ENCODE measurements at places on chromosomes 4 and X. TPM values are rescaled to one million over a fixed set of nuclear protein-coding genes. Genes with fewer than 3 reads are reported as not detected.
A peak's percentile ranks its signal among the peaks of the same experiment; 100 is the strongest.

- no peak overlapping the region for H3K27ac ChIP-seq
- peaks cover 4% of the 10 kb centered on the region for H3K4me1 ChIP-seq
- DNase-seq = no peak
Observed at GRCh38 chr4:26148927-26149326, 171.9 kb upstream of the RBPJ start.

Gene CLDN34
- total RNA-seq = 0.50 TPM

Gene ABCE1
- total RNA-seq = 35.5 TPM

GRCh38 chrX:133637765-133638164 lies 222.5 kb upstream of the GPC4 start:
- no peaks in the 10 kb centered on the region for H3K4me1 ChIP-seq
- H3K27ac ChIP-seq = no peak overlapping the region
- H3K27me3 ChIP-seq = no peaks in the 10 kb centered on the region
- H3K36me3 ChIP-seq = no peaks in the 10 kb centered on the region

- H3K36me3 ChIP-seq = no peaks in the 10 kb centered on the region
- peak; percentile 38 for DNase-seq
- no peak overlapping the region for H3K27ac ChIP-seq
Observed at GRCh38 chr4:61201961-61202637, 2.0 kb downstream of the ADGRL3 start.

Gene VEGFC
- 16.1 TPM for total RNA-seq

Gene FABP2
- not detected for total RNA-seq

GRCh38 chrX:33204889-33205288 lies 6.5 kb downstream of the DMD start:
- no peaks in the 10 kb centered on the region for H3K36me3 ChIP-seq
- peak overlapping the region; percentile 23 for H3K4me3 ChIP-seq
- no peak overlapping the region for H3K27ac ChIP-seq
- DNase-seq = no peak
- H3K4me1 ChIP-seq = no peaks in the 10 kb centered on the region

GRCh38 chr4:76626686-76627465 lies 191.8 kb downstream of the SHROOM3 start:
- H3K36me3 ChIP-seq = no peaks in the 10 kb centered on the region
- H3K4me3 ChIP-seq = no peak overlapping the region

GRCh38 chrX:136227948-136228838 lies 23.0 kb downstream of the MAP7D3 start:
- H3K27me3 ChIP-seq = no peaks in the 10 kb centered on the region
- peaks cover 43% of the 10 kb centered on the region for H3K36me3 ChIP-seq
- H3K27ac ChIP-seq = no peak overlapping the region

DNA sequence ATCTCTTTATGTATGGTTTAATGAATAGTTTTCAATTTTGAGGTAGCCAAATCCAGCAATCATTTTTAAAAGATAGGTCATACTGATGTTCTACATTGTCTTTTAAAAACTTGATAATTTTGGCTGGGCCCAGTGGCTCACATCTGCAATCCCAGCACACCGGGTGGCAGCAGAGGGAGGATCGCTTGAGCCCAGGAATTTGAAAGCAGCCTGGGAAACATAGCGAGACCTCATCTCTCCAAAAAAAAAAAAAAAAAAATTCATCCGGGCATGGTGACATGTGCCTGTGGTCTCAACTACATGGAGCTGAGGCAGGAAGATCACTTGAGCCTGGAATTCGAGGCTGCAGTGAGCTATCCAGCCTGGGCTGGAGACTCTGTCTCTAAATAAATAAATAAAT lies 419.8 kb downstream of the GALNTL6 start:
- H3K4me3 ChIP-seq = no peak overlapping the region
- H3K27me3 ChIP-seq = no peaks in the 10 kb centered on the region
- H3K4me1 ChIP-seq = no peaks in the 10 kb centered on the region

DNA sequence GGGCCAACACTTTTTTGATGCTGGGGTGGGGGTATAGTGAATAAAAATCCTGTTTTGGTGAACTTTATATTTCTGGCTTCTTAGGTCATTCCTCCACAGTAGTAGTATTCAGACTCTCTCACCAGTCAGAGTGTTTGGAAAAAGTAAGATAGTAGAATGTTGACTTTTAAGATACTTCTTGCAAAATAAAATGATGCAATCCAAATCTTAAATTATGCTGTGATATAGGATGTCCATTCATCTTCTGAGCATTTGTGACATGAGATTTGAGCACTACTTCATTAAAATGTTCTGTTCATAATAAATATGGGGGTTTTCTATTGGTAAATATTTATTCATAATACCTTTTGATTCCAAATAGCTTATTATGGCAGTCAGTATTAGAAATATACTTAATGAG lies 70.1 kb downstream of the BMP2K start:
- no peak for DNase-seq
- no peak overlapping the region for H3K27ac ChIP-seq
- peaks cover 2% of the 10 kb centered on the region for H3K36me3 ChIP-seq

Gene CT45A1
- total RNA-seq = not detected

Gene CENPVL1
- total RNA-seq = not detected

DNA sequence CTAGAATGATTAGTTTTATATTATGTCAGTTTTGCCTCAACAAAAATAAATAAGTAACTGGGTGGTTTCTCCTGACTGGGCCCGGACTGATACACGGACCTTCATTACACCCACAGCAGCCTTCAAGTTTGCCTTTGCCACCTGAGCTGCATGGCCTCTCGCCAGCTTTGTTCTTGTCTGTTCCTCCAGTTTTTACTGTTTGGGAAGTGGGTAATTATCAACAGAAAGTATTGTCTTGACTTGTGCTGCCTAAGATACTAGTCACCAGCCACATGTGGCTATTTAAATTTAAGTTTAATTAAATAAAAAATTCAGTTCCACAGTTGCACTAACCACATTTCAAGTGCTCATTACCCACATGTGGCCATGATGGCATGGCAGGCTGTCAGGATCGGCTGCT lies 74.7 kb upstream of the INTU start:
- no peak overlapping the region for H3K4me3 ChIP-seq
- no peaks in the 10 kb centered on the region for H3K4me1 ChIP-seq
- H3K27me3 ChIP-seq = no peaks in the 10 kb centered on the region

Gene TMPRSS11A
- total RNA-seq = not detected

Gene USP17L25
- not detected for total RNA-seq

GRCh38 chr4:165905405-165906027 lies 32.5 kb downstream of the TLL1 start:
- DNase-seq = no peak
- H3K4me1 ChIP-seq = no peaks in the 10 kb centered on the region
- no peaks in the 10 kb centered on the region for H3K36me3 ChIP-seq

- H3K4me1 ChIP-seq = no peaks in the 10 kb centered on the region
- no peaks in the 10 kb centered on the region for H3K27me3 ChIP-seq
- no peak overlapping the region for H3K4me3 ChIP-seq
- H3K36me3 ChIP-seq = no peaks in the 10 kb centered on the region
Observed at GRCh38 chr4:122117743-122118142, 34.4 kb upstream of the BLTP1 start.

GRCh38 chr4:158588285-158588684 lies 66.6 kb downstream of the RXFP1 start:
- H3K4me3 ChIP-seq = no peak overlapping the region
- no peak overlapping the region for H3K27ac ChIP-seq
- no peak for DNase-seq
- no peaks in the 10 kb centered on the region for H3K4me1 ChIP-seq
- no peaks in the 10 kb centered on the region for H3K36me3 ChIP-seq
- H3K27me3 ChIP-seq = no peaks in the 10 kb centered on the region

DNA sequence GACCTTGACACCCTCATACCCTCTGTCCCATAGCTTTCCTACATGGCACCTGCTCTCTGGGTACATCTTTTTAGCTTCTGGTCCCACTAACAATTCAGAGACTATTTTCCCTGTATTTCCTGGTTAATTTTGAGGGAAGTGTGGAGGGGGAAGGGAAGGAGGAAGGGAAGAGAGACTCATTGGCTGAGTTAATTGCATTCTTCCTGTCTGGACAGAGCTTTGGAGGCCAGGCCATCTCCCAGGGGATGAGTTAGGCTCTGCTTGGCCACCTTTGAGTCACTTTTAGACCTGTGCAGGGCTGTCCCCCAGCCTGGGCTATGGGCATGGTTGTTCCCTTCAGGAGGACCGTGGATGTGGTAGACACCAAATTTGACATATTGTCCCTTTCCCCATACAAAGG lies 167.9 kb upstream of the PGRMC2 start:
- H3K36me3 ChIP-seq = no peaks in the 10 kb centered on the region
- no peak overlapping the region for H3K4me3 ChIP-seq
- H3K4me1 ChIP-seq = peaks cover 24% of the 10 kb centered on the region

GRCh38 chr4:173211838-173212237 lies 43.2 kb downstream of the GALNT7 start:
- no peak overlapping the region for H3K27ac ChIP-seq
- no peak overlapping the region for H3K4me3 ChIP-seq
- no peaks in the 10 kb centered on the region for H3K4me1 ChIP-seq
- no peaks in the 10 kb centered on the region for H3K36me3 ChIP-seq

Gene SEC24B
- total RNA-seq = 35.0 TPM

GRCh38 chr4:157564771-157565170 lies 344.2 kb downstream of the GRIA2 start:
- H3K4me3 ChIP-seq = no peak overlapping the region
- no peak overlapping the region for H3K27ac ChIP-seq
- no peaks in the 10 kb centered on the region for H3K4me1 ChIP-seq

Gene SPARCL1
- total RNA-seq = 299 TPM

GRCh38 chrX:40058719-40059118 lies 39.0 kb downstream of the BCOR start:
- H3K27me3 ChIP-seq = no peaks in the 10 kb centered on the region
- H3K4me1 ChIP-seq = no peaks in the 10 kb centered on the region
- no peak overlapping the region for H3K4me3 ChIP-seq
- H3K27ac ChIP-seq = no peak overlapping the region
- DNase-seq = peak; percentile 57

DNA sequence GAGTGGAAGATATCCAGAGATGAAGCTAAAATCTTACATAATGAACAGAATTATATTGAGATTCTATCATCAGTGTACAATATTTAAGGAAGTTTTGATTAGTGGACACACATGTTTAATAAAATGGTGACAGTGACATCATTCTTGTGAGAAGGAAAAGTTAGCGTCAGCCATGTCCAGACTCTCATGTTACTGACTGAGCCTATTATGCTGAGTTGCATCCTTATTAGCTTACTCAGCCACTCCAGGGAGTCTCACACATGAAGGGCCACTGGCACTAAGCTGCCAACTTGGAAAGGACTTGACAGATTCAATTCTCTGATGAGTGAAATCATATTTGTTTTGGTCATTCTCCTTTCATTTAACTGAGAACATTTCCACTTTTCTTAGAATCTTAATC lies 170.6 kb downstream of the BANK1 start:
- H3K4me3 ChIP-seq = no peak overlapping the region
- no peak overlapping the region for H3K27ac ChIP-seq
- no peaks in the 10 kb centered on the region for H3K27me3 ChIP-seq
- DNase-seq = peak; percentile 36

GRCh38 chr4:16136827-16137226 lies 53.0 kb upstream of the PROM1 start:
- no peak for DNase-seq
- H3K4me1 ChIP-seq = no peaks in the 10 kb centered on the region
- H3K36me3 ChIP-seq = no peaks in the 10 kb centered on the region
- no peak overlapping the region for H3K27ac ChIP-seq
- no peaks in the 10 kb centered on the region for H3K27me3 ChIP-seq
- no peak overlapping the region for H3K4me3 ChIP-seq

Gene SPIN2A
- 0.74 TPM for total RNA-seq

- H3K27me3 ChIP-seq = no peaks in the 10 kb centered on the region
- no peak overlapping the region for H3K27ac ChIP-seq
- H3K36me3 ChIP-seq = no peaks in the 10 kb centered on the region
- H3K4me3 ChIP-seq = no peak overlapping the region
- DNase-seq = no peak
Observed at GRCh38 chr4:146762016-146762415, 123.3 kb downstream of the POU4F2 start.

DNA sequence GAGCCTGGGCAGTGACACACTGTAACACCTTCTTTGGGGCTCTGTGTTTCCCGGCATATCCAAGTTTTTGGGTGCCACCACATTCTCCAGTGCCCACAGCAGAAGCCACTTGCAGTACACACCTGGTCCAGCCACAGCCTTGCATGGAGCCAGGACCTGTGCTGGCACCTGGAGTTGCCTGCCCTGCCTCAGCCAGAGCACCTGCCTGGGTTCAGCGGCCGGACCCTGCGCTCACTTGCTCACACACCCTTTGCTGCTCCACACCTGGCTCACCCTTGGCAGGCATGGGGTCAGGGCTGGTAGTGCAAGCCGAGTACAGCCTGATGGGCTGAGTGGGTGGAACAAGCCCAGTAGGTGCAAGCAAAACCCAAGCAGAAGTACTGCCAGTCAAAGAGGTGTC lies 1511.1 kb downstream of the TECRL start:
- H3K36me3 ChIP-seq = no peaks in the 10 kb centered on the region
- no peak overlapping the region for H3K4me3 ChIP-seq
- no peaks in the 10 kb centered on the region for H3K4me1 ChIP-seq

DNA sequence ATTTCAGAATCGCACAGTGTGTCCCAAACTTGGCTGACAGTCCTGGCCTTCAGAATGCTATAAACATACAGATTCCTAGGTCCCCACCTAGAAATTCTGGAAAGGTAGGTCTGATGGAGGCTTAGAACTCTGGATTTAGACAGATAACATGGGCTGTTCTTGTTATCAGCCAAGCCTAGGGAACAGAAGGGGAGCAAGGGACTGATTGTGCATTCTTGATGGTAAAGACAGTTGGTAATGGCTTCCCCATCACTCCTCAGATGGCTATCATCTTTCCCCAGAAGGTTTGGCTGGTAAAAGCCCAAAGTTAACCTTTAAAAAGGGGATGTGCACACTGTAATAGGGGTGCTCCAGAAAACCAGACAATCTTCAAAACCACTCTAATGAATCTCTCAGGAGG lies 35.7 kb downstream of the DIPK2B start:
- no peak overlapping the region for H3K27ac ChIP-seq
- no peaks in the 10 kb centered on the region for H3K27me3 ChIP-seq
- no peak for DNase-seq
- no peaks in the 10 kb centered on the region for H3K4me1 ChIP-seq
- no peak overlapping the region for H3K4me3 ChIP-seq

- H3K27me3 ChIP-seq = no peaks in the 10 kb centered on the region
- DNase-seq = peak; percentile 51
- peaks cover 24% of the 10 kb centered on the region for H3K4me1 ChIP-seq
- peak overlapping the region; percentile 78 for H3K27ac ChIP-seq
Observed at GRCh38 chr4:185774845-185775680, 36.9 kb downstream of the SORBS2 start.

DNA sequence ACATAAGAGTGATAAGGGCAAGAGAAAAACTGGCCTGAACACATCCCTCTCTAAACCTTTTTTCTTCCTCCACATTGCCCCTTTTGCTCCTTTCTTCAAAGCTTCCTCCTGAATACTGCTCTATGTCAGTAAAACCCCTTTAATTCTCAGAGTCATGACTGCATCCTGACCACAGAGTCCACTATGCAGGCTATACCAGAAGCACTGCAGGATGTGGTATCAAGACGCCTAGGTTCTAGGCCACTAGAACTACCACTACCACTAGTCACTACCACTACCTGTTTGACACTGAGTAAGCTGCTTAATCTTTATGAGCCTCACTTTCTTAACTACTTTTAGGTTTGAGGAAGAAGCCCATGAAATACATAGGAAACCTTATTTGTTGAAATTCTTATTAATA lies 38.7 kb downstream of the ARHGEF9 start:
- H3K4me3 ChIP-seq = no peak overlapping the region
- peaks cover 9% of the 10 kb centered on the region for H3K4me1 ChIP-seq
- H3K27ac ChIP-seq = no peak overlapping the region
- H3K36me3 ChIP-seq = no peaks in the 10 kb centered on the region
- DNase-seq = no peak
- no peaks in the 10 kb centered on the region for H3K27me3 ChIP-seq

GRCh38 chr4:146490106-146490505 lies 31.6 kb downstream of the SLC10A7 start:
- no peak overlapping the region for H3K27ac ChIP-seq
- H3K4me3 ChIP-seq = no peak overlapping the region
- no peaks in the 10 kb centered on the region for H3K4me1 ChIP-seq
- H3K27me3 ChIP-seq = no peaks in the 10 kb centered on the region

Gene ACE2
- total RNA-seq = 2.6 TPM

Gene C4orf51
- not detected for total RNA-seq

Measured in lower lobe of right lung (tissue), 2 donors.